ENCODE measurements at places on chromosomes 12 and 14.
A peak's percentile ranks its signal among the peaks of the same experiment; 100 is the strongest.

DNA sequence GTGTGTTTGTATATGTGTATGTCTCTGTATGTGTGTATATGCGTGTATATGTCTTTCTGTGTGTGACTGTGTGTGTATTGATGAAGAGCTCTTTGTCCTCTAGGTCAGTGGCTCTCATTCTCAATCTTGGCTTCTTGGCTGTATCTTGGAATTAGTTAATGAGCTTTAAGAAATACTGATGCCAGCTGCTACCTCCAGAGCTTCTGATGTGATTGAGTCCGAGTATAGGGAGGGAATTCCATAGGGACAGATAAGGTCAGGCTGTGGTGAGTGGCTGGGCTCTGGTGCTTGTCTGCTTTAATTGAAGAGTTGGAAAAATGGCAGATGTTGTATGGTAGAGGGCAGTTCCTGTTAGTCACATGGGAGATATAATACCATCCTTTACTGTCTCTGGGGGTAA, 140.1 kb downstream of the C12orf75 start:
- no peaks in the 10 kb centered on the region for H3K27me3 ChIP-seq
- no peaks in the 10 kb centered on the region for H3K36me3 ChIP-seq
- no peak for DNase-seq
- no peak overlapping the region for H3K27ac ChIP-seq
- H3K4me1 ChIP-seq, result no peaks in the 10 kb centered on the region
- no peak overlapping the region for H3K4me3 ChIP-seq

DNA sequence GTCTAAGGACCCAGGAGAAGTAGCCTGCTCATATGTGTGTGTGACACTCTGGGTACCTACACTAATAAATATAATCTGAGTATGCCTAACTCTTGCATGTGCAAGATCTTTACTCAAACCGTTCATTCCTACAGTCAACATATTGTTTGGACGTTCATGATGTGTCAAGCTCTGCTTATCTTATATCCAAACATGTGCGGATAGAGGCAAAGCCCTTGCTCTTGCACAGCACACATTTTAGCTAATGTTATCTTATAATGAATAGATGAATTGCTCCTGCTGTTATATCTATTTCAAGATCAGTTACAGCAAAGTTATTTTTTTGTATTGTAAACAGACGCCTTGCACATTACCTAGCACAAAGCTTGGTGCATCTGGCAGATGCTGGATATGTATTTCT, 228.4 kb upstream of the FLRT2 start:
- H3K4me3 ChIP-seq, result no peak overlapping the region
- no peaks in the 10 kb centered on the region for H3K36me3 ChIP-seq
- no peaks in the 10 kb centered on the region for H3K27me3 ChIP-seq
- no peak for DNase-seq
- H3K27ac ChIP-seq, result no peak overlapping the region

GRCh38 chr12:44286336-44286735, 450.5 kb downstream of the TMEM117 start:
- no peak overlapping the region for H3K27ac ChIP-seq
- no peak overlapping the region for H3K4me3 ChIP-seq
- no peak for DNase-seq
- no peaks in the 10 kb centered on the region for H3K36me3 ChIP-seq
- H3K4me1 ChIP-seq, result no peaks in the 10 kb centered on the region
- H3K27me3 ChIP-seq, result no peaks in the 10 kb centered on the region

DNA sequence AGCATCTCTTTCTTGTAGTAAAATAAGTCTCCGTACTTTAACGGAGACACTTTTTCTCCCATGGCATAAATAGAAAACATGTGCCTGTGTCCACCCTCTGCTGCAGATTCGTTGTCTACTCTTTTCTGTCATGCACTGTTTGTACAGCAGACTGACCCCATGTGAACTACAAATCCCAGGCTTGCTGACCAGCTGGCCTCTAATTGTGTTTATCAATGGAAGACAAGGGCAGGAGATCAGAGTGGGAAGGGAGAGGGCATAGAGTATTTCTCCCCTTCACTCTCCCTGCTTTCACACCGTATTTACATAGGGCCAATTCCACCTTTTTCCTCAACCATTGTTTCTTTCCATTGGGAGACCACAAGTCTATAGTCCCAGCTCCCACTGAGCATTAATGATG, 31.0 kb upstream of the TMTC2 start:
- no peaks in the 10 kb centered on the region for H3K27me3 ChIP-seq
- no peak overlapping the region for H3K27ac ChIP-seq
- no peaks in the 10 kb centered on the region for H3K36me3 ChIP-seq
- H3K4me1 ChIP-seq, result no peaks in the 10 kb centered on the region

DNA sequence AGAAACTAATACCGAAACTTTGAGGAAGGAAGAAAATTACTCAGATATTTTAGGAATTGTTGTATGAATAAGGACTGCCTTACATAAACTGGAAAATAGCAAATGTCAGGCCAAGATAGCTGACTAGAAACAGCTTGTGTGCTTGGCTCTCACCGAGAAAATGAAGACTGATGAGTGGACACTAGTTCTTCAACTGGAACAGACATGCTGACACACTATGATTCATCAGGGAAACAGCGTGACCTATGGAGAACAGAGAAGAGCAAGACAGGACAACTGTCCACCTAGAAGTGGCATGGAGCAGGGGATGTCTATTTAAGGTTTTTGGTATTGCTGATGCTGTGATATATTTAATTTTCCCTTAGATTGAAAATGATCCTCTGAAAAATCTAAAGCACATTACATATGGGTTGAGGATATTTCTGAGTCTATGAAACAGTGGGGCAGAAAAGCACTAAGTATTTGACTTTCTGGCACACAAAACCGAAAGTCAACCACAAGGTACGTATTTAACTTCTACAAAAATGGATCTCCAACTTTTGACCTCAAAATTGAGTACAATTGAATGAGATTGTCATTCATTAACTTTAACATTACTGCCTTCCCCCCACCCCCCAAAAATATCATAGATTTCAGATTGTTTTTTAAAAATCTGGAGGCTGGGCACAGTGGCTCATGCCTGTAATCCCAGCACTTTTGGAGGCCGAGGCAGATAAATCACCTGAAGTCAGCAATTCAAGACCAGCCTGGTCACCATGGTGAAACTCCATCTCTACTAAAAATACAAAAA, 863.2 kb downstream of the LRFN5 start:
- no peak overlapping the region for H3K27ac ChIP-seq
- no peaks in the 10 kb centered on the region for H3K4me1 ChIP-seq
- DNase-seq, result no peak
- H3K27me3 ChIP-seq, result no peaks in the 10 kb centered on the region

GRCh38 chr14:24188251-24189058, at the start of gene IPO4:
TSS of gene IPO4 (minus strand) at chr14:24188816. CDS start at chr14:24188787, 29 bp downstream.
- peak; percentile 99 for DNase-seq
- H3K4me1 ChIP-seq, result peaks cover 6% of the 10 kb centered on the region
- no peaks in the 10 kb centered on the region for H3K27me3 ChIP-seq
- H3K27ac ChIP-seq, result peak within 1 kb of the TSS; percentile 75
- peaks cover 13% of the 10 kb centered on the region for H3K36me3 ChIP-seq
- peak within 1 kb of the TSS; percentile 89 for H3K4me3 ChIP-seq

GRCh38 chr14:90275820-90276219, 19.5 kb downstream of the PSMC1 start:
- no peak overlapping the region for H3K27ac ChIP-seq
- no peak overlapping the region for H3K4me3 ChIP-seq
- no peaks in the 10 kb centered on the region for H3K4me1 ChIP-seq
- DNase-seq, result no peak
